Osteoblast (primary cell): ENCODE measurements at places on chromosomes 6 and 20.

GRCh38 chr6:70886071-70886470 is 70.8 kb downstream of the B3GAT2 start:
- DNase-seq = no peak

- no peak for DNase-seq
Measured at GRCh38 chr6:38805692-38806091, 90.6 kb downstream of the DNAH8 start.

- no peak for DNase-seq
Measured at GRCh38 chr20:7004801-7005200, 237.3 kb downstream of the BMP2 start.

- DNase-seq = peak; percentile 82
Measured at GRCh38 chr6:150250826-150251225, 108.0 kb downstream of the PPP1R14C start.

- DNase-seq = no peak
Measured at GRCh38 chr6:40164345-40164755, 230.1 kb upstream of the MOCS1 start.

DNA sequence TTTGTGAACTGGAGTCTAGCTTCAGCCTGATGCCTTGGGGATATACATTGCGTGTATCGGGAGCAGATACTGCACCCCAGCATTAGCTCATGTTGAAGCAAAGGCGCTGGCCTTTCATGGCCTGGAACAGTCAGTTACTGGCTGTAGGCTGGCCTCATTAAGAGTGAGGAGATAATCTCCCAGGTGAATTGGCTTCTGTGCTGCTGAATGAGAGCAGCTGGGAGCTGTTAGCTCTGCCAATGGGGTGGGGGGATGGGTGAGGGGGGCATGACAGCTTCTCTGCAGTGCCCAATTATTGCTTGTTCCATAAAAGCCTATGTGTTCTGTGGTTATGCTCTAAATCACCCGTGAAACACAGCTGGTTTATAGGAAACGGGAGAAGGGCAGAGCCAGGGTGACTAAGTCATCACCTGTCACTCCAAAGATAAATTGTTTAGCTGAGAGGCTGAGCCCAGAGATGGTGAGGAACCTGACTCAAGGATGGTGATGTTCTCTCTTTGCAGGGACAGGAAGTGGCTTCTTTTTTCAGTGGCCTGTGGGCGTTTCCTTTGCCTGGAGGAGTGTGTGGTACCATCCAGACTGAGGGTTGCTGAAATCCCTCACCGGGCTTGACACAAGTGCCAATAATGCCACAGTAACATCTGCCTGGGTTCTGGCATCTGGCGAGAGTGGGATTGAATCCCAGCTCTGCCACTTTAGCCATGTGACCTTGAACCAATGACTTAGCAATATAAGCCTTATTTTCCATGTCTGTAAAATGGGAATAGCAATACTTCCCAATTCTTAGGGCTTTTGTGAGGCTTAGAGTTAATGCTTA is 170.8 kb downstream of the BCAS1 start:
- DNase-seq = no peak

GRCh38 chr6:157724960-157725741 is 97.9 kb upstream of the SNX9 start:
- no peak for DNase-seq

DNA sequence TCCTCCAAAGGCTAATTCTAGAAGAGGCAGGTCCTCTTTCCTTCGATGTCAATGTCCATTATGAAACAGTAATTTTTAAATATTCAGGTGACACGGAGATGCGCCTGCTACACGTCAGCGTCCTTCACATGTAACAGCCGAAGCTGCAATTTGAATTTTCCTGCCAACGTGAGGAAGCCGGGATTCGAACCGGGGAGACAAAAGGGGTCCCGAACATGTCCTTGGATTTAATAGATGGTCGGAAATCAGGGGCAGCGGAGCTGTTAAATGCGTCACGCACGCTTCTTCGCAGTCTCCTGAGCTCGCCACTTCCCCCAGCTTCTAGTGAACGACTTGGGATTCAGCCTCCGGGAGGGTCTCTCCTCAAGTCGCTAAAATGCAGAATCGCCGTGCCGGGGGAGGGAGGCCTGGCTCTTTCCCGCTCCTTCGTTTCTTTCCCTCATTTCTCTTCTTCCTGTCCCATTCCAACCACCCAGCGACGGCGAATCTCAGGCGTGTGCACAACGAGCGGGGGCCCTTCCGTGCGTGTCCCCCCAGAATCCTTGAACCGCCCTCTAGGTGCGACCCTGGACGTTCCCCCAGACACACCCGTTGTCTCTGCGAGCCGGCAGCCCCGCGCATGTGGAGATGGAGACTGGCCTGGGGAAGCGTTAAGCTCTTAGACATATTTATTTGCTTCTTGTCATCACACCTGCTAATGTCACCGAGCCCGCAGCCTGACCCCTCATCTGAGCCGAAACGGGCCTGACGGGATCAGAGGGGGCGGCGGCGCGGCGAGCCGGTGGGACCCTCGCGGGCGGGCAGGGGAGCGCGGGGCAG is 1.3 kb upstream of the FOXC1 start:
- peak; percentile 85 for DNase-seq

GRCh38 chr6:71619836-71620235 is 266.5 kb upstream of the RIMS1 start:
- peak; percentile 21 for DNase-seq

- no peak for DNase-seq
Measured at GRCh38 chr6:109332748-109333147, 49.5 kb downstream of the CD164 start.

- DNase-seq = no peak
Measured at GRCh38 chr6:76247527-76247926, 175.1 kb upstream of the IMPG1 start.

- peak; percentile 82 for DNase-seq
Measured at GRCh38 chr6:160520043-160520904, 143.8 kb downstream of the LPA start.

DNA sequence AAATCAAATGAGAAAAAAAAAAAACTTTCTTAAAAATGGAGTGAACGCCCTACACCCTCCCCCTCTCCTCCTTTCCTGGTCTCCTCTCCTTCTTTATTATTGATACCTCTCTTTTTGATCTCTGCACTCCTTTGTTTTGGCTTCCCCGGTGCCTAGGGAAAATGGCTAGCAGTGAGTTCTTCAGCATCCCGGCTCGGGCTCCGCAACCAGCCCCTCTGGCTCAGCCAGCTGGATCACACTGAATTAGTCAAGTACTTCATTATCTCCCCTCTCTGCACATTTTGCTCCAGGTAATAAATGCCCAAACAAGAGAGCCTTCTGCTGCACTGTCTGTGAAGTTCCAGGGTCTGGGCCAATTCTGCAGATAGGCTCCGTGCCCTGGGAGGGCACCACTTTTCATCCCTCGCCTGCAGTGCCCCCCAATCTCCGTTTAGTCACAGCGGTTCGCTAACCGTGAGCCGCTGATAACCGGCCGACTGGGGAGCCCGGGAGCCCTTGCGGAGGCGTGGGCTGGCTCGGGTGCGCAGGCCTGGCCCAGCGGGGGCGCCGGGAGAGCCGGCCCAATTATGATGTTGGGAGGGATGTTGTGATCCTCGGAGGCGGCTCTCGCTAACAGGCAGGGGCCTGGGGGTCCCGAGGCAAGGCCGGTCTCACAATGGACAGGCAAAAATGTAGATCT is 301.9 kb downstream of the TFAP2A start:
- no peak for DNase-seq

GRCh38 chr6:166251211-166251610 is 57.0 kb downstream of the PRR18 start:
- DNase-seq = no peak

GRCh38 chr6:158654498-158654897 is 4.6 kb downstream of the SYTL3 start:
- DNase-seq = peak; percentile 91

DNA sequence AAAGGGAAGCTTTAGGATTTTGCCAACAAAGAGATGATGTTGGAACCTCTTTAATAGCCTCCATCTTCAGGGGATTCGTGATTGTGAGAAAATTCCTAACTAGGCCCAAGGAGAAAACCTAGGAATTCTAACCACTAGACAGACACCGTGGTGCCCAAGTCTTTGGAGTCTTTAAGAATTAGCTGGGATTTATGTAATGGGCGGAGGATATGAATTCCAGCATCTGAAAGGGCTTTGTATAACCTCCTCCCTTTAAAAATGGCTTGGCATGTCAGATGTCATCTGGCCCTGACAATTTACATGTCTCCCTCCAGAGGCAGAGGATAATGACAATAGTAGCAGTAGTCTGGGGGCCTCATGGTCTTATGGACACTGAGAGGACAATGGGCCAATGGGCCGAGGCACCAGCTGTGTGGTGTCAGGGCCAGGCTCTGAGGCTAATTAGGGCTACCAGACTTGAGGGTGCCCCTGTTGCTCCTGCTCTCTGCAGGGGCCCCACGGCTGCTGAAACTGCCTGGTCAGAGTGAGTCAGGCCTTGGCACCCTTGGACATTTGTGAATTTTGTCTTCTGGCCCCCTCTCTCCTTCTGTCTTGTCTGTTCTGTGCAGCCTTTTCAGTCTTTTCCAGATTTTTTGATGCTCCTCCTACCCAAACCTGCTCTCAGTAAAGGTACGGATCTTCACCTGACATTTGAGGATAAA is 113.9 kb downstream of the EDN1 start:
- DNase-seq = no peak

- no peak for DNase-seq
Measured at GRCh38 chr20:36349384-36350170, 43.4 kb downstream of the DLGAP4 start.

DNA sequence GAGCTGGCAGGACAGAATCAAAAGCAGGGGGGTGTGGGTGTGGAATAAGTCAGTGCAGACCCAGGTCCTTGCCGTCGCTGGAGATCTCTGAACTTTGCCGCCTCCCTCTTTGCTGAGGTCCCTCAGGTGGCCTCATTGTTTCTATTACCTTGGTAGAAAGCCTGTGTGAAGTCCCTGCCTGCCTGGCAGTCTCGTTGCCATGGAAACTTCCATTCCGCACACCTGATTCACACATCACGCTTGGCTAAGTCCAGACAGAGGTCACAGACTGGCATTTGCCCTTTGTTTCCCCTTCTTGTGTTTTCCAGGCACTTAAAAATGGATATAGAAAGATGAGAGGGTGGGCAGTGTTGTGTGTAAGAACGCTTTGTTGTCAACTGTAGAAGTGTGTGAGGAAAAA is 260.6 kb downstream of the PRL start:
- no peak for DNase-seq

DNA sequence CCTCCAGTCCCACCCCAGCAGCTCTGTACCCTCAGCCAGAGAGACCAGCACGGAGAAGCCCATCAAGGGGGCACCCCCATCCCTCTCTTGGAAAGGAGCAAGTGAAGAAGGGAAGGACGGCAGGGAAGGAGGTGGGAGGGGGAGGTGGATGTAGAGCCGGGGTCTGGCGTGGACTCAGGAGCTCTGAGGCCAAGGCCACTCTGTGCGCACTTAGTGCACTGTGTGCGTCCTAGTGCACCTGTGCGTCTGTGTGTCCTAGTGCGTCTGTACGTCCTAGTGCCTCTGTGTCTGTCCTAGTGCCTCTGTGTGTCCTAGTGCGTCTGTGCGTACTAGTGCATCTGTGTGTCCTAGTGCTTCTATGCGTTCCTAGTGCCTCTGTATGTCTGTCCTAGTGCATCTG is 54.2 kb downstream of the DSTN start:
- peak; percentile 77 for DNase-seq

- DNase-seq = no peak
Measured at GRCh38 chr6:85676086-85676729, 33.5 kb upstream of the SYNCRIP start.

- DNase-seq = no peak
Measured at GRCh38 chr6:115468272-115469005, 592.3 kb downstream of the FRK start.

GRCh38 chr6:139713900-139714506 is 339.6 kb upstream of the CITED2 start:
- DNase-seq = no peak

DNA sequence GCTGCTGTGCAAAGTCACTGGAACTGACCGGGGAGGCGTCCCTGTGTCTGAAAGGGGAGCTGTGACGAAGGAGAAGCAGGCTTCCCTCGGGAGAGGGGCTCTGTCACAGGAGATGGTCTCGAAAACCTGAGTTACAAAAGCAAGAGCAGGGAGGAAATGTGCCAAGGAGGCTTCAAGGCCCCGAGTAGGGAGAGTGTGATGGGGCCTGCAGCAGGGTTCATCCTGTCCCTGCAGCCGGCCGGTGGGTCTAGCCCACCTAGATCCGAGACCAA is 16.7 kb downstream of the DYNLT1 start:
- no peak for DNase-seq

GRCh38 chr20:14696937-14697336 is 359.5 kb upstream of the FLRT3 start:
- no peak for DNase-seq

DNA sequence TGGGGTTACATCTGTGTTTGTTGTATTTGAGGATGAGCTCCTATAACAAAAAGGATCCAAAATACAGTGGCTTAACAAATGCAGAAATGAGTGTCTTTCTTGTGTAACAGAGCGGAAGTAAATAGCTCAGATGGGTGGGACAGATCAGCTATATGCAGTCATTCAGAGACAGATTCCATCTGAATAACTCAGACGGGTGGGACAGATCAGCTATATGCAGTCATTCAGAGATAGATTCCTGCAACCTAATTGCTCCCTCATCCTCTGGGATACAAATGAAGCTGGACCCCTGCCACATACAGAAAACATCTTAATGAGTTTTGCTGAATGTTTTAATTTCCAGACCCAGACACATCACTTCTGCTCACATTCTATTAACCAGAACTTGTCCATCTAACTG is 332.3 kb downstream of the BCKDHB start:
- peak; percentile 79 for DNase-seq

DNA sequence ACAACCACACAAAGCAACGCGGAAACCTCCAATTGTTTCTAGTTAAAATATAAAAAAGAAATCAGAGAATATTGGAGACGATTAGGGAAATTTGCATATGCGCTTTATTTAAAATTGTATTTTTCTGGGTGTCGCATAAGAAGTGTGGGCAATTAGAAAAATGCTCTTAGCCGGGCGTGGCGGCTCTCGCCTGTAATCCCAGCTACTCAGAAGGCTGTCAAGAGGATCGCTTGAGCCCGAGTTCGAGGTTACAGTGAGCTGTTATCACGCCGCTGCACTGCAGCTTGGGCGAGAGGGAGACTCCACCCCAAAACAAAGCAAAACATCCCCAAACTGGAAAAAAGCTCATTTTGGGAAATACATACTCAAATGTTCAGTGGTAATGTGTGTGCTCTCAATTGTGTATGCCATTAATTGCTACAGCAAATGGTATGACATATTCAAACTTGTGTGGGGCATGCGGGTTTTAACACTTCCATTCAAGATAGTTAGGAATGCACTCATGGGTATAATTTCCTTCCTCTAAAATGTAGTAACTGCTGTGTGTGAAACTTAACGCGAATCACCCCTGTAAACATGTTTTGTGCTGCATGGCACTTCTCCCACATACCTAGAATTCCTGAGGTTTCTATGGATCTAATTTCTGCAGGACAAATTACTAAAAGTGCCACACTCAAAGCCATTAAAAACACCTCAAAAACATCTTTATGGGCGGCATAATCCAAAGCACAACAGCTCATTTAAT is 54.7 kb upstream of the HFE start:
- no peak for DNase-seq

GRCh38 chr6:137497721-137498463 is 3.7 kb upstream of the OLIG3 start:
- DNase-seq = no peak
